ENCODE measurements at places on chromosomes 12 and 14.

DNA sequence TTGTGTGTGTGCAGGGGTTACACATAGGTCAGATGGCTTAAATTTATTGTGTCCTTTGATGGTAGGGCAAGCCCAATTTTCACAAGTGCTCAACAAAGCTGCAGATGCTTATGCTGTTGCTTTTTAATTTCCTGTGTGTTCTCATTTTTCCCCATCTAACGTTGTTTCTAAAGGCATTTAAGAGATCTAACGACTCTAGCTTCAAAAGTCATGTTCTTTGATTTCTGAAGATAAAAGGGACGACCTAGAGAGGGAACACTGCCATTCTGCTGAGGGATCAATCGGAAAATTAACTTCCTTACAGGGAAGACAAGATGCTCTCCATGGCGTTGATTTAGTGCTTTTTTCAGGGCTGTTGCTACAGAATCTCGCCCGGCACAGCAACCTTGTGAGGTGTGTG, 79.0 kb upstream of the GNG2 start:
- DNase-seq: no peak

DNA sequence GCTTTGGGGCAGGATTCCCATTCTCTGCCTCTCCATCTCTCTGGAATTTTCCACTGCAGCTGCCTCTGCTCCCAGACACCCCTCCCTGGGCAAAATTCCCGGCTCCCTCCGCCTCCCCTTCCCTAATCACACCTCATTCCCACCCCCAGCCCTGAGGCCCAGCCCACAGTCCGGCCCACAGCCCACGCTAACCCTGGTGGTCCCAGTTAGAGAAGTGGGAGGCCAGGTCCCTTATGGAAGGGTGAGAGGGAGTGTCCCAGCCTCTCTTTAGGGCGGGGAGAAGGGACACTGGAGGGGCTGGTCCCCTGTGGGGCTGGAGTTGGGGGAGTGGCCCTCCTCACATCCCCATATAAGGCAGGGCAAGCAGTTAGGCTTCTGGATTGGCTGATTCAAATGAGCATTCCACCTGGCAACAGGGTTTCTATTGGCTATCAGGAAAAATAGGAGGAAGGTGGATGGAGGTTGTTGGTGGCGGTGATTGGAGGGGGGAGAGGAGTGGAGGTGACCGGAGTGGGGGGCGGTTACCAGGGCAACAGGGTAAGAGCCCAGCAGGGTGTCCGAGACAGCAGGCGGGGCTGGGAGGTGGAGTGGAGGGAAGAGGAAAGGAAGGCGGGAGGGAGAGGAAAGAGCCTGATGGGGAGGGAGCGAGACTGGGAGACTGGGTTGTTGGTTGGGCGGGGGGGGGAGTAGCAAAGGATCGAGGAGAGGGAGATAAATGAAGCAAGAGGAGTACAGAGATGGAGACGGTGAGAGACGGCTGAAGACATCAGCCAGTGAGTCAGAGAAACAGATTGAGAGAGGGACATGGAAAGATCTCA, 1.9 kb upstream of the PTMS start:
- peak; percentile 74 for DNase-seq

- no peak for DNase-seq
Measured at GRCh38 chr14:32986791-32987540, 48.3 kb downstream of the NPAS3 start.

DNA sequence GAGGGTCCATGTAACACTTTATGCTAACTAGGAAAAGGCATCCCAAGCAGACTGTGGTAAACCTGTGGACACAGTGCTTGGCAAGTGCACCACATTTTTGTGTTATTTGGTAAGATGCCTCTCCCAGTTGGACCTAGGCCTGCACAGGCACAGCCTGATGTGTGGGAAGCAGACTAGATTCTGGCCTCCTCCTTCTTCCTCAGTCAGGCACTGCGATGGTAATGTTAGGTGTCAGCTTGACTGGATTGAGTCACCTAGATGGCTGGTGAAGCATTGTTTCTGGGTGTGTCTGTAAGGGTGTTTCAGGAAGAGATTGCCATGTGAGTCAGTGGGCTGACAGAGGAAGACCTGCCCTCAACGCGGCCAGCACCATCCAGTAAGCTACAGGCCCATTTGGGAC, 25.3 kb upstream of the RHOJ start:
- DNase-seq: no peak

GRCh38 chr12:110466791-110467190, 1.3 kb downstream of the GPN3 start:
- DNase-seq: no peak

DNA sequence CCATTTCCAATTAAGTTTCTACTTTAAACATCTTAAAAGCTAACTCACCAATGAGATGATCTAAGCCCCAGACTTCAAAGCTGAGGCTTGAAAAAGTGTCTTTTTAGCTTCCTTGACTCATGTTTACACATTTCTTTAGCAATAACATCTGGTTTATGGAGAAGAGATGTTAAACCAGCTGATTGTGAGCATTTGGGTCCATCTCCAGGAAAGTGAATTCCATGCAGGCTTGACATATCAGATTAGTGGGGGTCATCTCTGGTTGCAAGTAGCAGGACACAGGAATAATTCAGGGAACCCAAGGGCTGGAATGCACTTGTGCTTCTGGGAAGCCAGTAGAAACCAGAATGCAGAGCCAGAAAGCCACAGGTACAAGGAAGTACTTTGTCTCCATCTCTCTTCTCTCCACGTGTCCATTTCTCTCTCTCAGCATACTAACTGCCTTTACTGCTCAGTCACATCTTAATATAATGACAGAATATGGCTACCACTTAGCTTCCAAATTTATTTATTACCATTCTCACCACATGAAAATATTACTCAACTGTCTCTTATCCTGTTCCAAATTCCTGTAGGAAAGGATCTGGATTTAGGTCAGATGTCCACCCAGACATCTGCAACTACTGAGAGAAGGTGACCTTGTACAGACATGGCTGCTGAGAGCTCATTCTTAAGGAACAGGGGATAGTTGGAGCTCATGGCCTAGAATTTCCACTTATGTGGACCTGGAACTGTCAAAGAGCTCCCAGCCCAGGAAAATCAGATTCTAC, 104.4 kb downstream of the SCN8A start:
- no peak for DNase-seq

DNA sequence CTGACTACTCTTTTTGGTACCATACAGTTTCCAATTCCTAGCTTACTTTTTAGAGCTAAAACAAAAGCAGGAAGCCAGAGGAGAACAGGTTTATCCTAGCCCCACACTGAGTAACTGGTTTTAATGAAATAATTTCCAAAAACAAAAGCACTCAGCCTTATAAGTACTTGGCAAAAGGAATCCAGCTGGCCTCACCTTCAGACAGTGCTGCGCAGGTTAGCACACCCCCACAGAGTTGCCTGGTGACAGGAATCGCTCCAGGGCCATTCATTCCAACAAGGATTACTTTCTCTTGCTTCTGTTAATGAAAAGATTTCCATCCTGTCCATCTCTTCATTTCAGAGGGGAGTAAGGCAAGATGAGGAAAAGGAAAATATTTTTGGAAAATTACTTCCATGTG, 84.6 kb downstream of the SCFD1 start:
- DNase-seq: no peak

GRCh38 chr14:33317675-33318074, 379.0 kb downstream of the NPAS3 start:
- DNase-seq: no peak

GRCh38 chr12:56153678-56154065, 1.3 kb downstream of the MYL6B start:
- DNase-seq: no peak

DNA sequence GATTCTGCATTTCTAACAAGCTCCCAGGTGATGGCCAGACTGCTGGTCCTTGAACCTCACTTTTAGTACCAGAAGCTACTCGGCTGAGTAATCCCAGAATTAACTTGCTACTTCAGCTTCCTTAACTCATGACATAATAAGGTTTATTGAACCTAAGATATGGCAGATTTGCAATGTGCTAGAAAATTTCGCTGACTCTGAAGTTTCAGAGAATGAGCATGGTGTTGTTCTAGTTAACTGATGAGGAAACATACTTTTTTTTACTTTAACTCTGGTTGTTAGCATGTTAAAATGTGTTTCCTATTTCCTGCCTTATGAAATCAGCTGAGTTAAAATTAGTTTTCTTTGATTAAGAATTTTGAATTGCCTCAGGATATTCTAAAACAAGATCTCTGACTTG, 23.1 kb upstream of the COX16 start:
- DNase-seq: no peak

GRCh38 chr14:95101736-95102679, 55.3 kb downstream of the DICER1 start:
- DNase-seq: no peak

Data from CD4-positive, alpha-beta T cell treated with Interleukin-2 at 100 ng/mL for 4 hours (primary cell).